ENCODE measurements at places on chromosomes 1 and 21. TPM values are rescaled to one million over a fixed set of nuclear protein-coding genes. Genes with fewer than 3 reads are reported as not detected.

Gene HLX
- 6.1 TPM for total RNA-seq

Gene ANKRD13C
- 41.8 TPM for total RNA-seq

- no peaks in the 10 kb centered on the region for H3K36me3 ChIP-seq
- no peaks in the 10 kb centered on the region for H3K27me3 ChIP-seq
- H3K4me1 ChIP-seq: no peaks in the 10 kb centered on the region
- no peak for DNase-seq
Observed at GRCh38 chr1:50873458-50874187, 86.4 kb downstream of the FAF1 start.

DNA sequence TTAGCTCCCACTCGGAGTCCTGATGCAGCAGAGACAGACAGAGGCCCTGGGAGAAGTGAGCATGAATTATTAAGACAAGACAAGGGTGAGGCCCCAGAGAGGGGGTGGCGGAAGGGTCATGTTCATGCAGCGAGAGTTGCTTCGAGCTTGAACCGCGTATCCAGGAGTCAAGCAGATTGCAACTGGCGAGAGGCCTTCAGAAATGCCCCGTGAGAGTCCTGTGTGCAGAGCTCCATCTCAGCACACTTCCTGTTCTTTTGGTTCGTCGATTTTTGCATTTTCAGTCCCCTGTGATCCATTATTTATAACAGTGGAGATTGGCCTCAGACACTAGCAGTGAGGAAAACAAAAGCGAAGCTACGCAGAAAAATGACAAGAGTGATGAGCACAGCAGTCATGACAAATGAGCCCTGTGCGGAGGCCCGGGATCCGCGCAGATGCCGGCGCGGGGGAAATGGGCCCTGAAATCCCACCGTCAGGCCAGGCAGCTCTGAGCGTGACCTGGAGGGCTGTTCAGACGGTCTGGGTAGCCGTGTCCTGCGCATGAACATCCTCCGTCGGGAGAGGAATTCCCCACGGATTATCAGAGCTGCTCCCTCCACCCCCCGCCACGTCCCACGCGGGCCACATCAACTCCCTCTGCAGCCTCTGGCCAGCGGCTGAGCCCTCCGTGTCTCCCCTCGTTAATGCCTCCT lies 15.0 kb downstream of the PDE9A start:
- peaks cover 86% of the 10 kb centered on the region for H3K4me1 ChIP-seq
- H3K4me3 ChIP-seq: no peak overlapping the region
- no peaks in the 10 kb centered on the region for H3K27me3 ChIP-seq
- DNase-seq: no peak
- H3K36me3 ChIP-seq: peaks cover 47% of the 10 kb centered on the region

DNA sequence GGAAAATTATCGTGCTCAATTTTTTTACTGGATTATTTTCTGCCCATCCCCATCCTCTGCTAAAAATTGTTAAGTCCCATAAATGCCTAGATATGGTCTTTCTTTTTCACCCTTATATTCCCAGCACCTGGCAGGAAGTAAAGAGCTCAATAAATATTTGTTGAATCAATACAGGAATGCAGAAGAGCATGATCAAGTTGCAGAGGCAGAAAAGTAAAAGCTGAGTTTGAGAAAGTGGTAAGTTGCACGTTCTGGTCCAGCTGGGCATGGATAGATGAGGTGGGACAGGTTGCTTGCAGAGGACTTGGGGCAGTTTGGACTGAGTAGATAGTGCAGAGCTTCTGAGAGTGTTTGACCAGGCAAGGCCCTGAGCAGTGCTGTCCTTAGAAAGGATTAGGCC lies 40.1 kb downstream of the ZNF281 start:
- H3K27me3 ChIP-seq: no peaks in the 10 kb centered on the region
- H3K4me3 ChIP-seq: no peak overlapping the region
- no peaks in the 10 kb centered on the region for H3K4me1 ChIP-seq

DNA sequence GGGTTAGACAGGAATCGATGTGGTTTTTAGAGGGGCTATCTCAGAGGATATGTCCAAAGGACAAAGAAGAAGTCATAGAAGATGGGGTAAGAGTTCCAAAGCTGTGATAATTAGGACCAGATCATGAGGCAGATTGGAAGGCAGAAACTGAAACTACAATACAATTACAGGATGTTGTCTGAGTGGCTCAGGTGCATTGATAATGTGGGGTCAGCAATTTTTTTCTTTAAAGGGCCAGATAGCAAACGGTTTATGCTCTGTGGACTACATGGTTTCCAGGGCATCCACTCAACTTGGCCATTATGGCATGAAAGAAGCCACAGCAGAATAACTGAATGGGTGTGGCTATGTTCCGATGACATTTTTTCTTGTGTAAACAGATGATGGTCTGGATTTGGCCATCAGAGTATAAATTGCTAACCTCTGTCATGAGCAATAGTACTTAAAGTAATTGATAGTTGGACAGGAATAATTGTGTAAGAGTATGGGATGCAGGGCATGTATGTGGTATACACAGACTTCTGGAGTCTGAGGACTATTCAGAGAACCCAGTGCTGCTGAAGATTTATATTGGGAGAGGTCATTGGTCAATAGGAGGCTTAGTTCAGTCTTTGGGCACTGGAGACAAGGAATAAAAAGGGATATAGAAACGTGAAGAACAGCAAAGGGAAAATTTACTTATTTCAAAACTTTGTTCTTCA lies 198.4 kb upstream of the ADGRL4 start:
- H3K4me3 ChIP-seq: no peak overlapping the region
- H3K36me3 ChIP-seq: no peaks in the 10 kb centered on the region
- no peaks in the 10 kb centered on the region for H3K4me1 ChIP-seq
- no peak for DNase-seq
- no peaks in the 10 kb centered on the region for H3K27me3 ChIP-seq

Gene PRELP
- total RNA-seq: 3.7 TPM

Gene ETV3L
- 0.11 TPM for total RNA-seq

GRCh38 chr1:46613661-46614603 lies 2.7 kb downstream of the MOB3C start:
- H3K27me3 ChIP-seq: no peaks in the 10 kb centered on the region
- peaks cover 45% of the 10 kb centered on the region for H3K4me1 ChIP-seq
- H3K36me3 ChIP-seq: peaks cover 22% of the 10 kb centered on the region
- DNase-seq: no peak
- H3K4me3 ChIP-seq: no peak overlapping the region
- H3K27ac ChIP-seq: peak overlapping the region; percentile 47

Gene CCDC30
- 19.1 TPM for total RNA-seq

Gene SLC37A1
- total RNA-seq: 16.6 TPM

Gene NENF
- total RNA-seq: 142 TPM

Data from spinal cord (tissue), 10 donors.